AG04449 (cell line): ENCODE measurements at places on chromosomes 2 and 18.
A peak's percentile ranks its signal among the peaks of the same experiment; 100 is the strongest.

- peak; percentile 90 for DNase-seq
These were observed 98.7 kb upstream of the SLC66A3 start for GRCh38 chr2:11056614-11057013.

DNA sequence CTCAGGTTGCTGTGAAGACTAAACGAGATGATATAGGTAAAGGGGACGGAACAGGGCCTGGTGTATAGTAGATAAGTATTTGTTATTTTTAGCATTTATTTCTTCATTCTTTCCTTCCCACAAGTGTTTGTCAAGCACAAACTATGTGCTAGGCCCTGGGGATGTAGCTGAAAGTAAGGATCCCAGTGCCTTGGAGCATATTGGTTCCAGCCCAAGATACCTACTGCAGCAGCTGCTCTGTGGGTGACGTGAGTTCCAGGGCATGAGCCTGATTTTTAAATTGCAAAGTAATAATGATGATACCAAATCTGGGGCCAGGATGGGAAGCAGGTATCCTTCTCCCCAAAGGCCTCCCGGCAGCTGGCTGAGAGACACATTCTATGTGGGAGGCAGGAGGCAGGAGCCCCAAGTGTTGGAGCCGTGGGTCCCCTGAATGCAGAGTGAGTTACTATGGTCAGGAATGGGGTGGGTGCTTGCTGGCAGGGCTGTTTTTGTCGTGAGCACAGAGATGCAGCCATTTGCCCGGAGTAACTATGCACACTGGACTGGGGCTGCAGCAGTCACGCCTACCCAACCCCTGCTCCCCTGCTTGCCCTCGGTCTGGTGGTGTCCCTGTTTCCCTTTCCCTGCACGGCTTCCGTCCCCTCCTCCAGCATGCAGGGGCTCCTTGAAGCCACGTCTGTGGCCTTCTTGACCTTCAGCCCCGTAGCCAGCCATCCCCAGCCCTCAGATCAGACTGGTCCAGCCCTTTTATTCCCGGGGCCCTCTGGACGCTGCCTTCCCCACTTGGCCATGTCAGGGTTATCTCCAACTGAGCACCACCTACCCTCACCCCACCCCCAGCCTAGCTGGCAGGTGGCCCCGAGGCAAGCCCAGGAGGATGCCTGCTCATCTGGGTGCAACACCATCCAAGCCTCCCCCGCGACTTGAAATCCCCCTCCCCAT lies 52.4 kb downstream of the INHBB start:
- peak; percentile 70 for DNase-seq

DNA sequence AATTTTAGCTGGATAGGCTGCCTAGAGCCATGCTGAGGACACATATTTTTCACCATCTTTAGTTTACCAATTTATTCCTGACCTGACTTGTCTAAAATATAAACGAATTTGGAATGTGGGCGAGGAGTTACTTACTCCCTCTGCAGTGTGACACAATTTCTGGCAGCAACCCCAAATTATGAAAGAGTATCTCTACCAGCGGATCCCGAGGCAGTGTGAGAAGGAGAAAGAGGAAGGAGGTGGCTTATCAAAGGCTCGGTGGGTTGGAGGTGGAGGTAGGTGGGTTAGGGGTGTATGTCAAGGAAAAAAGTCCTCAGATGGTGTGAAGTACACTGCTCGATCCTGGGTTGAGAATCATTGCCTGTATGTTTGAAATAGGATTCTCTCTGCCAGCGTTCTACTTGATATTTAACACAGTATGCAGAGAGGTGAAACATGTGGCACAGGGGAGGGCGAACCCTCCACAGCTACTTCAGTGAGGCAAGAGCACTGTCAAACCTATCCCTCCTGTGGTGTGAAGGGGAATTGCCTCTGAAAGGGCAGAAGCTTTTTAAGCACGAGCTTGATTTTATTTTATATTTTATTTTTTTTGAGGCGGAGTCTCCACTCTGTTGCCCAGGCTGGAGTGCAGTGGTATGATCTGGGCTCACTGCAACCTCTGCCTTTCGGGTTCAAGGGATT lies 76.0 kb downstream of the RFTN2 start:
- DNase-seq = no peak

DNA sequence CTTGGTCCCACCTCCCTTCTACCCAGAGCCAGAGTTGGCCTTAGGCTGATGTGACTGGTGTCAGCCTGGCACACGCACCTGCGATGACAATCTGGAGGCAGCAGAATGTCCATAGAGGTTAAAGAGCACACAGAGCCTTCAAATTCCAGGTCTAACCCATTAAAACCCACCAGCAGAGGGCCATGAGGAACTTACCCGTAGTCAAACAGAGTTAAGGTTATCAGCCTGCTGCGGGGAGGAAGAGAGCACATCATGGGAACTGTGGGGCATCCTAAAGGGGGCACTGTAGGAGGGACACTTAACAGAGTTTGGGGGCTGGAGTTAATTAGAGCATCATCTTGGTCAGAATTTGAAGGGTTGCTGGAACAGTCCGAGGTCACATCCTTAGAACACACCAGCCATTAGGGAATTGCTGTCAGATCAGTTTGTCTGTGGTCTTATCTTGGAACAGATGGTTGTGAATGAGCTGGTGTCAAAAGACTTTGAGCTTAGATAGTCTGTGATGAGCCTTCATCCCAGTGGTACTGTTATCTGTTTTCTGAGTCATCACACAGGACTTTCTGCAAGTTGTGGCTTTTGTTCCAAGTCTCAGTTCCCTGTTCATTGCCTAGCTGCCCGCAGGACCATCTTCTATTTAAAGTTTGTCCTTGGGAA lies 248.6 kb downstream of the LOXHD1 start:
- no peak for DNase-seq

DNA sequence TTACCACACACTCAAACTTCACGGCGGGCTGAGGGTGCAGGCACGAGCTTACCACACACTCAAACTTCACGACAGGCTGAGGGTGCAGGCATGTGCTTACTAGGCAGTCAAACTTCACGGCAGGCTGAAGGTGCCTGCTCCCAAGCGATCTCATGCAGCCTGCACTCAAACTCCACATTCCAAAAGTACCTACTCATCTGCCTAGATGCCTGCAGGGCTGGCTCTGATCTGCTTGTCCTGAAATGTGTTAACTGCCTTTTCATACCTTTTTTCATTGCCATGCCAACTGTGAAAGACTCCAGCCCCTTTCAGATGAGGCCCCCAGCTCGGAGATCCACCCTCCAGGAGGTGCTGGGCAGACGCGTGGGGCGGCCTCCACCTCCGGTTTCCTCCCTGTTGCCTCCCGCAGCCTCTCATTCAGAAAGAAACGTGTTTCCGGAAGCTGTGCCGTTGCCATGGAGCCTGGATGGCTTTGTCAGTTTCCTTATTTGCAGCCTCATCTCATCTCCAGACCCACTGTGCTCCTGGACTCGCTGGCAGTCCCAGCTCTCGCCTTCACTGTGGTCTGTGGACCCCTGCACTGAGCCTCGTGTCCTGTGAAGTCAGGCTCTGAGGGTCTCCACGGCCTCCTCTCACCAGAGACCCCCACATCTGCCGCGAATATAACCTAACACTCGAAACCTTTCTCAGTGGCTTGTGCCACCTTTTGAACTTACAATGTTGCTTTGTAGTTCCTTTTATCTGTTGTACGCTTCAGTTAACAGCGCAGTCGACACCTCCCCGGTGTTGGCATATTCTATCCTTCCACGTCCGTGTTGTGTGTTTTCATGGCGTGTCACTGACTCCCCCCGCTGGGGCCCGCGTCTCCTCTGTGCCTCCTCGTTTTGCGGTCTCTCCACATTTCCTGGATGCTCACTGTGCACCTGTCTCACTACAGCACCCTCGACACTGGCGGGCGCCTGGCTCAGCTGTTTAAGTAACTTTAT lies 106.1 kb upstream of the ALKAL2 start:
- peak; percentile 3 for DNase-seq

GRCh38 chr2:27347641-27348040 lies 8.9 kb downstream of the GTF3C2 start:
- no peak for DNase-seq

DNA sequence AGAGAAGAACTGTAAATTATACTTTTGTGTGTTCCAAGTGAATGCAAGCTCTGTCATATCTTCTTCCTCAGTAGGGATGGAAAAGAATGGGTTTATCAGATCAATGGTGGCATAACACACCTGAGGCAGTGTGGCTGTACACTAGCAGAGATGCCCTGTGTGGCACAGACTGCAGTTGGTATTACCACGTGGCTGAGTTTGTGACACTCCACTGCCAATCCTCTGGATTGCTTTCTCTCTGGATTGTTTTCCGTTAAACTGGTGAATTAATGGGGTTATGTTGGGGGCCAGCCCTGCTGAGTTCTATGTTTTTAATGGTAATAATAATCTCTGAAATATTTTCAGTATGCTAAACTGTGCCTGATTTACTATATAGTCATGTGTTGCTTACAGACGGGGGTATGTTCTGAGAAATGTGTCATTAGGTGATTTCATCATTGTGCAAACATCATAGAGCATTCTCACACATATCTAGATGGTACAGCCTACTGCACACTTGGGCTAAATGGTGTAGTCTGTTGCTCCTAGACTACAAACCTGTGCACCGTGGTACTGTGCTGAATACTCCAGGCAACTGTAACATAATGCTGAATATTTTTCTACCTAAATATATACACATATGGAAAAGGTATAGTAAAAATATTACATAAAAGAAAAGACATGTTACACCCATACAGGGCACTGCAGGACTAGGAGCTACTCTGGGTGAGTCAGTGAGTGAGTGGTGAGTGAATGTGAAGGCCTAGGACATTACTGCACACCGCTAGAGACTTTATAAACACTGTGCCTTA lies 84.7 kb upstream of the ST6GAL2 start:
- DNase-seq = no peak

GRCh38 chr2:98910349-98911125 lies 25.5 kb downstream of the CRACDL start:
- DNase-seq = no peak

GRCh38 chr2:25479761-25480160 lies 138.0 kb upstream of the DNMT3A start:
- DNase-seq = no peak

GRCh38 chr2:224957540-224958461 lies 84.5 kb downstream of the DOCK10 start:
- DNase-seq = no peak

- DNase-seq = no peak
These were observed 114.3 kb downstream of the SPP2 start for GRCh38 chr2:234164493-234165413.

- DNase-seq = no peak
These were observed 55.8 kb downstream of the CTIF start for GRCh38 chr18:48594471-48595094.
